ENCODE measurements at places on chromosomes 5 and 9.

DNA sequence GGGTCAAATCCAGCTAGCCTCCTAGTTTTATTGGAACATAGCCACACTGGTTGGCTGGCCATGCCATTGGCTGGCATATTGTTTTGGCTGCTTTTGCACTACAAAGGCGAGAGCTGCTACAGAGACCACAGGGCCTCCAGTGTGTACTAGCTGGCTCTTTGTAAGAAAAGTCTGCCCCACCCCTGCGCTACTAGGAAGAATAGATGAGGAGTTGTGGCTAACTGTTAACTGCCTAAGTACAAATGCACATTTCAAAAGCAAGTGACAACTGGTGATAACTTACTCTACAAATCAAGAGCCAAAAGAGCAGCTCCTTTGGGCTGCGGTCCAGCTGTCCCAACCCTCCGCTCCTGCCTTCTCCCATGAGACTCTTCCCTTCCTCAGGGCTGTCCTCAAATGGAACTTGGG is 63.9 kb downstream of the SERINC5 start:
- DNase-seq = no peak

GRCh38 chr9:133377721-133378216 is 1.6 kb downstream of the STKLD1 start:
- DNase-seq = peak; percentile 81

- DNase-seq = no peak
Measured at GRCh38 chr9:93886911-93887310, 68.2 kb downstream of the BARX1 start.

DNA sequence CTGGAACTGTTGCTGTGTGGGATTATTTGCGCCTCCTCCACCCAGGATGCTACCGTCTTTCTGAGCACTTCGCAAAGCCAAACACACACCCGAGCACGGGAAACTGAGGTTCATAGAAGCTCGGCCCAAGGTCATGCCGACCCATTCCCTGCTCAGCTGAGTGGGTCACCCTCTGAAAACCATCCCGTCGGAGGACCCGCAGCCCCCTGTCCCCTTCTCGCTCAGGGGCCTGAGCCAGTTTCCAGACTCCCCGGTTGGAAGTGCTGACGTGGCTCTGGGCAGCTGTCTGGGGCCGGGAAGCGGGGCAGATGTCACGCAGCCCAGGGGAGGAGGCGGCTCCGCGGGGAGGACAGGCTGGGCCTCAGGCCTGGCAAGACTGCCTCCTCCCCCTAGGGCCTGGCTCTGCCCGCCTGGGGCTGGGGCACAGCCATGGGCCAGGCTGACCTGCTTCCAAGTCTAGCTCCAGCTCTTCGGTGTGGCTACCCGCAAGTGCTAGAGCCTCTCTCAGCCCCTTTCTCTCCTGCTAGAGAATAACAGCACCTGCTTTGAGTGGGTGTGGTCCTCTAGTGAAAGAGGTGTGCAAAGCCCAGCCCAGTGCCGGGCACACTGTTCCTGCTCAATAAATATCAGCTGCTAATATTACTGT is 9.9 kb upstream of the CXXC5 start:
- peak; percentile 60 for DNase-seq

Data from amniotic epithelial cell (primary cell).